ENCODE measurements at places on chromosomes 7 and 10. TPM values are rescaled to one million over a fixed set of nuclear protein-coding genes. Genes with fewer than 3 reads are reported as not detected.

Gene SSC4D
- 2.6 TPM for total RNA-seq

Gene LSM8
- 34.7 TPM for total RNA-seq

Gene RGS10
- total RNA-seq = 39.2 TPM

Gene AKR1C8
- total RNA-seq = 0.33 TPM

Gene SPRN
- not detected for total RNA-seq

Gene BBIP1
- total RNA-seq = 35.0 TPM

Gene PODXL
- 33.1 TPM for total RNA-seq

Gene SEMA3E
- total RNA-seq = 11.8 TPM

Gene ASB10
- total RNA-seq = not detected

Gene ADAM12
- 16.4 TPM for total RNA-seq

Gene BTBD16
- not detected for total RNA-seq

Gene PCDH15
- not detected for total RNA-seq

Gene PLEKHS1
- 30.0 TPM for total RNA-seq

Gene DNAH11
- 0.32 TPM for total RNA-seq

Gene HTR5A
- total RNA-seq = not detected

Gene AGMO
- 4.3 TPM for total RNA-seq

Gene IFIT1B
- not detected for total RNA-seq

Gene TEX36
- total RNA-seq = not detected

Gene BICC1
- total RNA-seq = 26.2 TPM

Gene GHRHR
- total RNA-seq = not detected

Gene TRIM4
- total RNA-seq = 57.7 TPM

Gene RBM48
- 18.7 TPM for total RNA-seq

Gene SLC18A2
- 2.1 TPM for total RNA-seq

Gene COL28A1
- 4.9 TPM for total RNA-seq

Gene LIPK
- total RNA-seq = not detected

Gene IDI2
- not detected for total RNA-seq

Gene CPED1
- 15.4 TPM for total RNA-seq

Gene KCNMA1
- 13.6 TPM for total RNA-seq

Gene C7orf33
- not detected for total RNA-seq

Gene MEOX2
- total RNA-seq = 6.4 TPM

Gene UNCX
- total RNA-seq = not detected

Gene FAM171A1
- 7.6 TPM for total RNA-seq

Gene CYP3A4
- 0.64 TPM for total RNA-seq

Gene STEAP4
- total RNA-seq = 165 TPM

Gene PRSS2
- not detected for total RNA-seq

Gene ZNF736
- 28.5 TPM for total RNA-seq

Gene UPK3B
- 2.1 TPM for total RNA-seq

Gene C10orf67
- total RNA-seq = 0.29 TPM

Gene ZDHHC6
- total RNA-seq = 27.4 TPM

Gene SH2B2
- 1.6 TPM for total RNA-seq

Gene TMEM176A
- total RNA-seq = 28.3 TPM

Gene TWIST1
- 99.5 TPM for total RNA-seq

Gene RUFY2
- 31.1 TPM for total RNA-seq

Gene NUTM2D
- total RNA-seq = 2.8 TPM

Gene CLRN3
- not detected for total RNA-seq

Gene ZNF487
- total RNA-seq = 16.4 TPM

Gene CELF2
- total RNA-seq = 178 TPM

Gene PIK3AP1
- total RNA-seq = 14.2 TPM

Gene OGDH
- 67.5 TPM for total RNA-seq

Gene ELMO1
- 66.9 TPM for total RNA-seq

Gene DYDC1
- total RNA-seq = not detected

Gene BLOC1S2
- 28.0 TPM for total RNA-seq

Gene ANLN
- total RNA-seq = 5.0 TPM

Gene LHFPL3
- total RNA-seq = not detected
